Hindlimb muscle (tissue), 1 donor: ENCODE measurements at places on chromosomes 3 and 15. TPM values are rescaled to one million over a fixed set of nuclear protein-coding genes. Genes with fewer than 3 reads are reported as not detected.

GRCh38 chr3:61277411-61277810 lies 26.2 kb upstream of the FHIT start:
- DNase-seq: no peak

- DNase-seq: no peak
Measured at GRCh38 chr3:42306499-42306898, 40.5 kb upstream of the CCK start.

DNA sequence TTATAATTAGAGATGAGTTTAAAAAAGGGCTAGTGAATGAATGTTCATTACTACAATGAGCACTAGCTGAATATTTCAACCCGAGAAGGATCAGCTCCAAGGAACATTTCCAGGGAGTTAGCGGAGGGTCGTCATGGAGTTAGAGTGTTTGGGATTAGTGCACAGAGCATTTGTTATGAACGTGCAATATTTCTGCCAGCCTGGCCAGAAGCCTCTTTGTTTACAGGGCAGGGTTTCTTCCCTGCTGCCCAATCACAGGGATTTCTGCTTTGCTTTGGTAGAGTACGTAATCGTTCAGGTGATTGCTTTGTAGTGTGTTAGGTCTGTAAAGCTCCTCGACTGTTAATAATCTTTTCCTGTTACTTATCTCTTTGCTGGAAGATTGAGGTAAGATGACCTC lies 5.9 kb downstream of the CGNL1 start:
- DNase-seq: no peak

DNA sequence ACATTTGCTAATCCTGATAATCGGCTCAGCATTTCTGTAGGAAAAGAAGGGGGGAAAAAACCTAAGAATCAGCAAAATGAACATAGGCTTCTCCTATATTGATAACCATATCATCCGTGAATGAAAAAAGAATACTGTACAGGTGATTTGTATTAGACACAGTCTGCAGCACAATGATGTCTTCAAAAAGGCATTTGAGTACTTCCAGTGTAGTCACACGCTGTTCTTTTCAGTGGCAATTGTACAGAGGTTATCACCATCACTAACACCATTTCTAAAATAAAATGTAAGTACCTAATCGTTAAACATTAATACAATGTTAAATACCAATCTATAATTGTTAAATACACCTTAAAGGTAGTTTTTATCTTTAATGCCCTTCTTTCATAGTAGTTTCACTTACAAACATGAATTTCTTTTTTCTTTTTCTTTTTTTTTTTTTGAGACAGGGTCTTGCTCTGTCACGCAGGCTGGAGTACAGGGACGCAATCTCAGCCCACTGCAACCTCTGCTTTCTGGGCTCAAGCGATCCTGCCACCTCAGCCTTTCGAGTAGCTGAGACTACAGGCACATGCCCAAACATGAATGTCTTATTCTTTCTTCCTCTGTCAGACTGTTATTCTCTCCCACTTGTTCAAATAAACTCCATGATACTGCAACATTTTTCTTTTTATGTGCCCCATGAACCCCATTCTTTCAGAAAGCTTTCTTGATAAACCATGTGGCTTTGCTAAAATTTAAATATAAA lies 18.4 kb downstream of the GOLGB1 start:
- DNase-seq: no peak

DNA sequence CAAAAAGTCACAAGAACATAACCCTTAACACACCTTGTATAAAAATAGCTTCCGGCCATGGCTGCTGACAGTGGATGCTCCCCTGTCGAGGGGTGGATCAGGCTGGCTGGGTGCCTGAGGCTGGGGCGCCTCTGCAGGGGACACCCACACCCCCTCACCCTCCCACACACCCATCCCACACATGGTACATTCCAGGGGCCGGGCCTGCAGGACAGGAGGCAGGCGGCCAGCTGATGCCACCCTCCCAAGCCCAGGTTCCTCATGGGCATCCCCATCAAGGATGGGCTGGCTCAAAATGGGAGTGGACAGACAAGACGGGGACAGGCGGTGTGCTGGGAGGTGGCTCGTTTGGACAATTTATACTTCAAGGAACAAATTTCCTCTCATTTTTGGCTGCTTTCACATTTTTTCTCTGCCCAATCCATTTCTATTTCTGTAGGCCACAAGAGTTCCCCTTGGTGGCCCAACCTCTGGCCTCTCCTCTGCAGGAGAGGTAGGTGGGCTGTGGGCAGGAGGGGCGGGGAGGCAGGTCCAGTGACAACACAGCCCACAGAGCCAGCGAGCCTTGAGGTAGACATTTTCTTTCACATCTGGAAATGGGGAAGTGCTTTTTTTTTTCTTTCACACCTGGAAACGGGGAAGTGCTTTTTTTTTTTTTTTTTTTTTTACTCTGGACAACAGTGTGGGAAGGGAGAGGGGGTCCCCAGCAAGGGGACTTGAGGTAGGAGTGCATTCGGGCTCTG lies 23.3 kb downstream of the RNU5B-1 start:
- DNase-seq: no peak

DNA sequence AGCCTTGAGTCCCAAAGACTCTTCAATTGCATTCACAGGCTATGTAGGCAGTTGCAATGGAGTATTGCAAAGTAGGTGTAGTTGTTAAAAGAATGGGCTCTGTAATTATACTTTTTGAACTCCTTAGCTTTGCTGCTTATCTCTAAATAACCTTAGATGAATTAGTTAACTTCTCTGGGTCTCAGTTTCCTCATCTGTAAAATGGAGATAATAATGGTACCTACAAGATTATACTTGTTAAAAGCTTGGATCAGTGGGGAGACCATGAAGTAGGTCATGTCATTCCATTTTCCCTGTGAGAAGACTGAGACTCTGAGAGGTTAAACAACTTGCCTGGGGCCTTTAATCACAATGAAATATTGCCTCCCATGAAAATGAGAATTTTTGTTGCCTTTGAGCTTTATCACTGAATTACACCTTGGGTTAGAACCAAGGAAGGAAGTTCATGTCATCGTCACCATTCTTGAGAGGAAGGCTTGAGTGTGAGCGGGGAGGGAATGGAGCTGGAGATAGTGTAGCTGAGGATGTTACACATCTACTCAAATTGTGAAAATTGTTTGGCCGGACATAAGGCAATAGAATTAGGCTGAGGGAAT lies 38.1 kb downstream of the CTDSPL start:
- no peak for DNase-seq

DNA sequence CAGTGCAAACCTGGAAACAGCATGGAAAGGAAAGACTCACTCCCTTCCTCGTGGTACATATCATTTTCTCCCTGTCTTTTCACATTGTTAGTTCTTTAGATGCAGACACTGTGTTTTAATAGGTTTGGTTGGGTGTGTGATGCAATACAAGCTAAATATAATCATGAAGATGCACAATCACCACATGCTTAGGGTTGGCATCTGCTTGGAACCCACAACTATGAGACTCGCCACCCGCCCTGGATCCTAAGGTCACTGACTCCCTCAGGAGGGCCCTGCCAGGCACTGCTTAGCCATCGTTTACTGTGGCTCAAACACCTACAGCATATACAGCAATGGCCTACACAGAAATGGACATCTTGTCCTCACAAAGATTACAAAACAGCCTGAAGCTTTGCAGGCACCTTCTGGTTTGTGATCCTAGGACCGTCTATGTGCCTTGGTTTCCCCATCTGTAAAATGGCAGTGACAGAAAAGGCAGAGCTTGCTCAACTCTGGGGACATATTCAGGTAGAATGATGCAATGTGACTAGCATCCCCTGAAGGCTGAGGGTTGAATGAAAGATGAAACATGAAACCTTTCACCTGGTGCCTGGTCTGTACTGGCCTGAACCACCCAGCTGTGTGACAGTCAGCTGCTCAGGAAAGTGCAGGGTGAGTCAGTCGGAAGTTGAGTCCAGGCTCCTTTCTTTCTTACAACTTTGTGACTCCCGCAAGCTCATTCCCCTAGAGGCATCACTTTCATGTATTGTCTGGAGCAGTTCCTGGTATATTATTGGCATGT lies 123.6 kb upstream of the PFN2 start:
- no peak for DNase-seq

HRG gene
- 0.18 TPM for polyA plus RNA-seq

ERICH6 gene
- polyA plus RNA-seq: 0.23 TPM
